Stimulated activated CD4-positive, alpha-beta T cell treated with anti-CD3 and anti-CD28 coated beads, Interleukin-15, amount 100 ng/mL, for 1 hour (primary cell): ENCODE measurements at places on chromosomes 3 and 15.

GRCh38 chr3:8254489-8254888, 247.1 kb upstream of the LMCD1 start:
- DNase-seq = no peak

DNA sequence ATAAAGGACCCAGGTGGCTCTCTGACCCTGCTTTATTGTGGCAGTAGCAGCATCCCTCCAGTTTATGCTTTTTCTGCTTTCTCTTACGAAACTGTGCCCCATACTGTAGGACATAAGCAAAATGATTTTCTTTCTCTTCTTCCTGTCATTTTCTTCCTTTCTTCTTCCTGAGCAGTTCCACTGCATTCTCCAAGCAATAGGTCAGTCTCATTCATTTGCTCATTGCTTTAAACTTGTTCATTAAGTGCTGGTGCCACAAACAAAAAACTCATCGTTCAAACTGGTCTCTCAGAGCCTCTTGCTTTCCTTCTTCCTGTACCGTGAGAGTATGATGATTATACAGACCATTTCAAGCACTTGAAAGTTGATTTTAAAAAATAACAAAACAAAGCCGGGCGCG, 66.8 kb downstream of the PDE8A start:
- DNase-seq = no peak

DNA sequence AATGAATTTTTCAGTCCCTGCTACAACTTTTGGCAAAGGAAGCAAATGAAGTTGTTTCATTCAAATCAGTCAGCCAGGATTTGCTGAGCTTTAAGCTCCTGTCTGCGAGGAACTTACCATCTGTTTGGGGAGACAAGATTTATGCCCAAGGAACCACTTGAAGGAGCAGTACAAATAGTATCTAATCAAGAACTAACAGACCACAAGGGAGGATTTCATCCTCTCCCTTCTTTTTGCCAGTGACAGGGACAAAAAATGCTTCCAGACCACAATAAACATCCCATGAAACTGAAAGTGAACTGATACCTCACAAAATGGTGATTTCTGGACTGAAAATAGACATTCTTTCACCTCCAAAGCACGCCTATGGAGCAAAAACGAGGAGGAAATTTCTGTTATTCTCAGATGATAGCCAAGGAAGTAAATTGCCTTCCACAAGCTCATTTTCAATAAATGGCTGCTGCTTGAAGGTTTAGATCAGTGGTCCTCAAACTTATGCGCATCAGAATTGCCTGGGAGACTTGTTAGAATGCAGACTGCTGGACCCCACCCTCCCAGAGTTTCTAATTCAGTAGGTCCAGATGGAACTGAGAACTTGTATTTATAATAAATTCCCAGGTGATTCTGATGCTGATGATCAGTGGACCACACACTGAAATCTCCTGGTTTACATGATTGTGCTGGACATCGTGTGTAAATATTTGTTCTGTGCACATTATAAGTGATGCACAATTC, 202.4 kb upstream of the GADL1 start:
- DNase-seq = no peak

- DNase-seq = no peak
Measured at GRCh38 chr3:90091549-90091948, 984.1 kb downstream of the EPHA3 start.

DNA sequence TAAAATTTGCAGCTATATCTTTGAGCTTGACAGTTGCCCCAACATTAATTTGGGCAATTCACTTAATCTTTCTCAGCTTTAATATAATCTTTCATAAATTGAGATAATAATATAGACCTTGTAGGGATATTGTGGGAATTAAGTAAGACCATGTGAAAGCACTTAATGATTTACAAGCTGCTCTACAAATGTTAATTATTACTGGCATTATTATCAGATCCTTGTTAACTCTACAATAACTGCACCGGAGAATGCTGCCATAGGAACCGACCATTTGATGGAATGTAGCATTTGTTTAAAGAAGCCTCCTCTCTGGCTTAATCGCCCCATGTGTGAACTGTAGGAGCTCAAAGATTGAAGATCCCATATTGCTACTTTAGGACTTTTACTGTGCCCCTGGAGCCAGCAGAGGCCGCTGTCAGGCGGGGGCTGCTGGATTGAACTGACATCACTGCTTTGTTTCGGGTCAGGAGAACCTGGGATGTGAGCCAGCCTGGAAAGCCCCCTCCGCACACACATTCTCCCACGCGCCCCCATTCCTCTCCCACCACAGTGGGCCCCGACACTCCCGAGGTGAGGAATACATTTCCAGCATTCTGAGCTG, 154.2 kb upstream of the TNIK start:
- no peak for DNase-seq

- DNase-seq = no peak
Measured at GRCh38 chr3:57019057-57019456, 41.4 kb upstream of the SPATA12 start.

- peak; percentile 74 for DNase-seq
Measured at GRCh38 chr15:60916679-60917460, 312.2 kb downstream of the RORA start.

GRCh38 chr3:134663721-134664456, 13.1 kb upstream of the KY start:
- DNase-seq = no peak
